Amygdala (tissue), 56 donors: ENCODE measurements at places on chromosomes 7 and 10.

GRCh38 chr10:69961881-69962745 is 90.5 kb upstream of the MACROH2A2 start:
- DNase-seq = no peak

GRCh38 chr7:100191775-100192174 is 14.1 kb downstream of the STAG3 start:
- DNase-seq = no peak

DNA sequence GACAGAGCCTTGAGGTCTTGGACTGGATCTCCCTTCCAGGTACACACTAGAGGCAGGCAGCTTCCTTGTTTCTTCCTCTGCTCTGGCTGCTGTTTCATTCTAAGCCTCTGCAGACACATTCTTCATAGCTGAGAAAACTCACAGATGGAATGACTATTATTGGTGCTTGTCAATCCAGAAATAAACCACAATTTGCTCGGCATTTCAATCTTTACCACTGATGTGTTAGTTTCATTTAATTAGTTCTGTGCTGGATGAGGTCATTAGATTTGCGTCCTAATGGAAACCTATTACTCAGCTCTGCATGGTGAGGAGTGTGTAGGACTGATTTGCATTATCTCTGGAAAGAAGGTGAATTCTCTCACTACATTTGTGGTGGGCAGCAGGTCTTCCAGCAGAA is 392.5 kb downstream of the NRG3 start:
- no peak for DNase-seq

- no peak for DNase-seq
These were observed 225.8 kb downstream of the MAD1L1 start for GRCh38 chr7:2006921-2007381.

DNA sequence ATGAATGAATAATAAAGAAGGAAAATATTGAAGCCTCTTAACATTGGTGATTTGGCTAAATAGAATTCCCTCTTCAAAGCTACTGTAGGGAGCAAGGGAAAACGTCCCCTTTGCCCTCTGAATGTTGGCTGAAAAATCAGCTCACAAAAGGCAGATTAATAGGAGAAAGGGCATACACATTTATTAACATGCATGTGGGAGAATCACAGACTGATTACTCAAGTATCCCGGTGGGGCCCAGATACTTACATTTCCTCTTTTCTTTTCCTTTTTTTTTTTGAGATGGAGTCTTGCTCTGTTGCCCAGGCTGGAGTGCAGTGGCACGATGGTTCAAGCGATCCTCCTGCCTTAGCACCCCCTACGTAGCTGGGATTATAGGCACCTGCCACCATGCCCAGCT is 68.5 kb downstream of the HK1 start:
- no peak for DNase-seq

GRCh38 chr10:119177708-119178371 is 772 bp downstream of the PRDX3 start:
- no peak for DNase-seq
